ENCODE measurements at places on chromosomes 13 and 19.

- DNase-seq = no peak
Measured at GRCh38 chr13:103164251-103164650, 98.0 kb upstream of the SLC10A2 start.

- no peak for DNase-seq
Measured at GRCh38 chr13:47539317-47539716, 461.8 kb downstream of the SUCLA2 start.

DNA sequence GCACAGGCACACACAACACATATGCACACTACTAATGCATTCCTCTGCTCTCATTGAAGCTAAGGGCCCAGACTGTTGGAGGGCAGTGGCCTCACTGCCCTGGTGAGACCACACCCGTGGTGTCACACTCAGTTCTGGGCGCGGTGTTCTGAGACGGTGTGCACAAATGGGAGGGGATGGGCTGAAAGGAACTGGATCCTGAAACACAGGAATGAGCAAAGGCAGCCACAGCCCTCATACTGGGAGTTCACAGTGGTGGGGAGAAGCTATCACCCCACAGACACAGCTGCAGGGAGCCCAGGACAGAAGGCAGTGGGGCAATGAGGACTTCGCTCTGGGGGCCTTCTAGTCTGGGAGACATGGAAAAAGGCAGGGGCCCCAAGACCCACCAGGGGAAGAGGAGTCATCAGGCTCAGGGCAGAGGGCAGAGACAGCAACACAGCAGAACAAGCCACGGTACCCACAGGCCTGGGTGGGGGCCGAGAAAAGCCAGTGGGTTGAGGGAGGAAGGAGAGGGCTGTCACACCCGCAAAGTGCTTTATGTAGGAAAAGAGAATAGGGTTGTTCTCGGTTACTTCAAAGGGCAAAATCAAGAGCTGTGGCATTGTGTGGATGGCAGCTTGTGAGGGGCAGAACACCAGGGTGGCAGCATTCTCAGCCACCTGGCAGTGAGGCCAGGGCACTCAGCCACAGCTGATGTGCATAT, 75.4 kb upstream of the GPR183 start:
- no peak for DNase-seq

GRCh38 chr19:13420780-13421179, 85.5 kb downstream of the CACNA1A start:
- DNase-seq = no peak

- DNase-seq = peak; percentile 85
Measured at GRCh38 chr19:35114353-35115176, 1.1 kb upstream of the FXYD3 start.

DNA sequence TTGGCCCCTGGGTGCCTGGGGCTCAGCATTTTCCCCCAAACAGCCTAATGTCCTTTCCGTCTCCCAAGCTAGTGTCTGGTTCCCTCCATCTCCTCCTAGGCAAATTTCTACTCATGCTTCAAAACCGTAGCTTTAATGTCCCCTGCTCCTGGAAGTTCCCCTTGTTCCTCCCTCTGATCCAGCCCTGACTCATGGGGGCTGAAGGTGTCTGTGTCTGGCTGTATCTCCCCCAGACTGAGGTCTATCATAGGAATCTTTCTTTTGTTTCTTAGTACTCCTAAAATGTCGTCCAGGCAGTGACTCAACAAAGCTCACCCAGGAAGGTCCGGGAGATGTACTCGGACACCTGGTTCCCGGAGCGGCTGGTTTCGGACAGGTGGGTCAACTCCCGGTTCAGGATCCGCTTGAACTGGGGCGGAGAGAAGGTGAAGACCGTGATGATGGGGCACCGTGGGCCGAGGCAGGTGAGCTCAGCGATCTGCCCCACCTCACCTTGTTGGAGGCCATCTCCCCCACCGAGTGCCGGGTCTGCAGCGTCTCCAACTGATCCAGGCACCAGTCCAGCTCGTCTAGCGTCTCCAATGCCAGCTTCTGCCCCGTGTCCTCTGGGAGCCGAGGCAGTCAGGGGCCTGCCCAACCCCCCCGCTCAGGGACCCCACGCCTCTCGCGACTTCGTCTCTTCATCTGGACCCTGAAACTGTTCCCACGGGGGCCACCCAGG, 6.2 kb downstream of the PDE4C start:
- no peak for DNase-seq

- no peak for DNase-seq
Measured at GRCh38 chr13:19181621-19182485, at the start of gene TUBA3C. Gene TUBA3C, minus strand, starts transcription at chr13:19181824. Its CDS starts 77 bp downstream, at chr13:19181747.

GRCh38 chr13:40470660-40471059, 195.8 kb downstream of the FOXO1 start:
- DNase-seq = no peak

GRCh38 chr13:73061876-73062275, 3.1 kb downstream of the KLF5 start:
- DNase-seq = no peak
